ENCODE measurements at places on chromosomes 12 and 14. TPM values are rescaled to one million over a fixed set of nuclear protein-coding genes. Genes with fewer than 3 reads are reported as not detected.

- DNase-seq, result no peak
Observed at GRCh38 chr12:132319359-132319950, 9.9 kb downstream of the GALNT9 start.

- DNase-seq, result no peak
Observed at GRCh38 chr12:1628666-1629337, at the start of gene WNT5B. TSS of gene WNT5B (plus strand) at chr12:1629231. CDS start at chr12:1631355, 2,124 bp downstream.

DNA sequence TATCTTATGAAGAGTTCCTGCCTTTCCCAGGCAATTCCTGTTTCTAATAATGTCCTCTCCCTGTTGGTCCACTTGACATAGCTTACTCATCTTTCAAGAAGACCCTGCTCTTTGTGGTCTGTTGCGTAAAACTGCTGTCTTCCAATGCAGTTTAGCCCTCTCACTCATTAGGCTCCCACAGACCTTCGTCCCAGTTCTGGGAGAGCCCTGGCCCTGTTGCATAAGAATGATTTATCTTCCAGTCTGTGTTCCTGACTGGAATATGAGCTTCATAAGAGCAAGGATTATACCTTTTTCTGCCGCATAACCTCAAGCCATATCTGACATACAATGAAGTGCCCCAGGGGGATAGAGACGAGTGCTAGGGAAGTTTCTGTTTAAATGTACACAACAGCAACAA lies 365.9 kb upstream of the NOVA1 start:
- no peak for DNase-seq

DNA sequence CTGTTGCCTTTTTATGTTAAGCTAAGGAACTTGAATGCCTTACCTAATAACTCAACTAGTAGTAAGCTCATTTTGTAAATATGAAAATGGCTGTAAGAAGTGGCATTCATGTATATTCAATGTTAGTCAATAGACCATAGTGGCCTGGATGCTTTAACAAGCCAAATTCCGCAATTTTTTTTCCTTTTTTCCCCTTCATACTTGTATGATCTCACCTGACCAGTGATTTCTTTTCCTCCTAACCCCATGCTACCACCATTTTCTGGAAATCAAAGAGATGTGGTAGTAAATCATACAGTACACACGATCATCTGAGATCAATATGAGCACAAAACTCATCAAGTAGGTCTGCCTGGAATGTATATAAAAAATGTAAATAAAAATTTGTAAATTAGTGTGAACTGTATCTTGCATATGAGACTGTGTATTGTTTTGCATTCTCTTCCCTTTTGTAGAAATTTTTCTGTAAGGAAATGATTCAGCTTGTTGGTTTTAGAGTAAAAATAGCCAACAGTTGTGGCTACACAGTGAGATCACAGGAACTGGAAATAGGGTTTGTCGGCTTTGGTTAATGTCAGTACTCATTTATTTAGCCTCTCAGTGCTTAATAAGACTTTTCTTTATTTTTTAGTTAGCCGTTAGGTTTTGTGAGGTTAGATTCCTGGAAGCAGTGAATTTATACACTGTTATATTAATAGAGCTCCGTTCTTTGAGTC lies 62.5 kb downstream of the ETNK1 start:
- no peak for DNase-seq

DNA sequence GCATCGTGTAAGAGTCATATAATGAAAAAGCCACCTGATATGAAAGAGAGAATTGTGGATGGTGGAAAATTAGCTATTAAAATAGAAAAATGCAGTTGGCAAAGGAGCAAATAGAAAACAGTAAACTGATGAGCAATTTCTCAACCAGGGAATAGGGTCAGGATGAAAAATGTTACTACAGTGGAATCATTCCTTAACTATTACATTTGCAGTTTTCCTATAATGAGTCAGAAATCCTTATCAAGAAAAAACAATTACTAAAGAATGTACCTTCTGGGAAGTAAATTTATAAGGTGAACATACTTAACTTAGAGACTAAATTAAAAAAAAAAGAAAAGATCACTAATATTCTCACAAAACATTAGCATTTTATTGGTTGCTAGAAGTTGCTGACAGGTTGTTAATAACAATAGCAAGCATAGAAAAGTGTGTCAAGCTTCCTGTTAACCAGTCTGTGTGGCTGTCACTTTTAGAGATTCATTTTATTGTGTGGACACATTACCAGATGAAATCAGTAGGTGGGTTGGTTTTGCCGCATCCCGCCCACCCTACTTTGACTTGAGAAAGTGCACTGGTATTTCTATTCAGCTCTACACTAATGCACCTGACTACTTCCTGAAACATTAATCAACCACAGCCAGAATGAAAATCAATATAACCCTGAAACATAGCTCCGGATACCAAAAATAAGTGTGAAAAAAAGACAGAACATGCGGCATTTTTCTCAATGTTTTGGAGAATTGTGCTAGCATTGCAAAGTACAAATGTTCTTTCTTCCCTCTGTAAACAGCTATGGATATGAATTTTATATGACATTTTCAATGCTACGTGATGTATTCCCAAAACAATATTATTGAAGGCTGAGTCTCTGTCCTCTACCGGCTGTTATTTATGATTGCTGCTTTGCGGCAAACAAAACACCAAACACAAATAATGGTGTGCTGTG lies 576.7 kb downstream of the SLC16A7 start:
- peak; percentile 17 for DNase-seq

DNA sequence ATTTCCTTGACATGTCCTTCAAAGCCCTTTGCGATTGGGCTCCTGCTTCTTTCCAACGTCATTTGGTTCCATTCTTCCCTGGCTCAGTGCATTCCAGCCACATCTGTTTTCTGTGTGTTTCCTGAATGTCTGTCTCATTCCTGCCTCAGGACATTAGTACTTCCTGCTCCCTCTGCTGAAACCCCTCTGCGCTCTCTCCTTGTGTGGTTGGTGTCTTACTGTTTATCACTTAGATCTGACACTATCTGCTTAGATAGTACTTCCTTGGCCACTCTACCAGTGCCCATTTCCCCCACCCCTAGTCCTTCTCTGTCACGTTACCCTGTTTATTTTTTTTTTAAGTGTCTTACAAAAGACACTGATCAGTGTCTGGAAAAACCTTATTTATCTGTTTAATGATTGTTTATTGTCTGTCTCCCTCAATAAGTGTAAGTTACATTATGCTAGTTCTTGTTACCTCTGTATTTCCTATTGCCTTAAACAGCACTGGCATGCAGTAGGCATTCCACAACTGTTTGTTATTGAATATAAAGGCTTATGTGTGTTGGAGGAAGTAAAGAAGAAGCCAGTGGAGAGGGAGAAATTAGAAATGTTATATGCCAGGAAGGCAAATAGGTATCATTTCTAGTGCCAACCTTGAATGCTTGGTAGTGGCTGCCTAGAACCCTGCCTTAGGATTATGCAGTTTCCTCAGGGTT lies 21.5 kb downstream of the DYRK2 start:
- DNase-seq, result no peak

DNA sequence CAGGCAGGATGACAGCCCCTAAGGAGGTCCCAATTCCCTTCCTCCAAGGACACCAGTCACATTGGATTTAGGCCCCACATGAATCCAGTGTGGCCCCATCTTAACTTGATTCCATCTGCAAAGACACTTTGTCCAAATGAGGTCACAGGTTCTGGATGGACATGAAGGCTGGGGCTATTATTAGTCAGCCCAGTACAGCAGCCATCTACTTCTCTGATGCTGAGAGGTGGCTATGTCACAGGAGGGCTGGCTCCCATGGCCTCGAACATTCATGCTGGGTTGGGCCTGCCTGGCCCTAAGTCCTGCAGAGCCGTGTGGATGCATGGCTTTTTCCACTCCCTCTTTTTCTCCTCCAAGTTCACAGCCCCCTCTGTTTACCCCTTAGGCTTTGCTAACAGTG lies 35.9 kb downstream of the SLC15A4 start:
- DNase-seq, result no peak

SLC5A8 gene
- total RNA-seq, result not detected
